Hepatocyte (in vitro differentiated cells): ENCODE measurements at places on chromosomes 1 and 21. TPM values are rescaled to one million over a fixed set of nuclear protein-coding genes. Genes with fewer than 3 reads are reported as not detected.

DNA sequence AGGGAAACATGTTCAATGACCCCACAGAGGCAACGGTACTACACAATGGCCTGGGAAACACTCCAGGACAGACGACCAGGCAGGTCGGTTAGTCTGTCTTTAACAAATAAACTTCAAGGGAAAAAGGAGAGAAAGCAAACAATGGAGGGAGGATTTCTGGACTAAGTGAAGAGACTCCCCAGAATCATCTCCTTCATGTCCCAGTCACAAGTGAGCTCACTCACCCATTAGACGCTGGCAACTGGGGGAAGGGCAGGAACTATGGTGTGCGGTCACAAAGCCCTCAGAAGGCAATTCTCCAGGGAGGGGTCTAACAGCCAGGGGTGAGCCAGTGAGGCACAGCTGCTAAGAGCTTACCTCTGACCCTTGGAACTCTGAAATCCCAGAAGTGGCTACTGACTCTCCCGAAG is 55.7 kb upstream of the NADK start:
- DNase-seq, result no peak

GRCh38 chr1:113657126-113657525 is 102.2 kb downstream of the PHTF1 start:
- DNase-seq, result no peak

Gene CAMK1G
- 0.85 and 1.2 TPM in 2 replicates for polyA plus RNA-seq

GRCh38 chr1:22799971-22800370 is 89.3 kb downstream of the EPHB2 start:
- DNase-seq, result no peak

DNA sequence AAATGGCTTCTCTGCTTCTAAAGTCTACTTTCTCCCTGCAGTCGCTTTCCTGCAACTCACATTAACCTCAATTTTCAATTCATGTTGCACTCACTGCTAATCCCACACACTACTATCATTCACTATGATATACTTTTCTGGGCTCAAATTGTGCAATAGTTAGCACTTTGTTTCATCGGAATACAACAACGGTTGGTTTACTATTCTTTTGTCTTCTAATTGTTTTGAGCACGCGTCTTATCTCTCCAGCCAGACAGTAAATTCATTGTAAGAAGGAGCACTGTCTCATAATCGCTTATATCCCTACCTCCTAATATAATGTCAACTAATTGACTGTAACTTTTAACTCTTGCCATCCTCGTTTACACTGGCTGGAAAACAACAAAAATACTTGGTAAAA is 3.9 kb upstream of the PALMD start:
- no peak for DNase-seq

DNA sequence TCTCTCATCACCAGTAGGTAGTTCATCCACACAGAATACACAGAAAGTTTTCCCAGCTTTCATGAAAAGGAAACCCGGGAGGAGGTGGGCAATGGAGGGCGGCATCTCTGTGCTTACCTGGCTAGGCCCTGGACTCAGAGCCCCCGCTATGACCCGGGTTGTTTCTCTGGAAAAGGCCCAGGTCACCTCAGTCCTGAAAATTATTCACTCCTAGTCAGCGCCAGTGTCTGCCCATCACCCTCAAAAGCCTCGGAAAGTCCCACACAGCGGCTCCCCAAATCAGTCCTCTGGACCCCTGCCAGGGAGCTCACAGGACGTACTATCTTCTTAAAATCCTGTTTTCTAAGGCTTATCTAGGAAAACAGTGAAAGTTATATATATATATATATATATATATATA is 51.2 kb downstream of the TCP10L start:
- DNase-seq, result no peak

DNA sequence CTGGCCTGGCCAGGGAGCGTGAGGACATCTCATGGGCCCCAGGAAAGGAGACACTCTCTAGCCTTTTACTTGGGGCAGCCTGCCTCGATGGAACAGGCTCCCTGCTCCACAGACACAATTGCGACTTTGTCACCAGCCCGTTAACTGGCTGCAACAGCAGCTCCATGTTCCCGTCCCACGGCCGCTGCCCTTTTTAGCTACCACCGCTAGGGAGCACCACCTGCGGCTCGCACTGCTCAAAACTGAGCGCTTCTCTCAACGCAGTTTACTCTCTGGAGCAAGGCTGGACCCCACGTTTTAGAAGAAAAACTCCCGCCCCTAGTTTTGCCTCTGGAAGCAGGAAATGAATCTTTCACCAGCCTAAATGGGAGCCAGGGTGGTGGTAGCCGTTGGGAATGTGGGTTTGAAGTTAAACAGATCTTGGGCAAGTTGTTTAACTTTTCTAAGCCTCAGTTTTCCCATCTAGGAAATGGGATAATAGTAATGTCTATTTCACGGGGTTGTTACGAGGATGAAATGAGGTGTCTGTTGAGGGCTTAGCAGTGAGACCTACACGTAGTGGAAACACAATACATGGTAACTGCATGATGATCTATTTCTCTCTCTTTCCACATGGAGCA is 3.5 kb upstream of the LRRC38 start:
- peak; percentile 49 for DNase-seq

Gene SPATA45
- polyA plus RNA-seq, result 0.44 and 0.57 TPM in 2 replicates

DNA sequence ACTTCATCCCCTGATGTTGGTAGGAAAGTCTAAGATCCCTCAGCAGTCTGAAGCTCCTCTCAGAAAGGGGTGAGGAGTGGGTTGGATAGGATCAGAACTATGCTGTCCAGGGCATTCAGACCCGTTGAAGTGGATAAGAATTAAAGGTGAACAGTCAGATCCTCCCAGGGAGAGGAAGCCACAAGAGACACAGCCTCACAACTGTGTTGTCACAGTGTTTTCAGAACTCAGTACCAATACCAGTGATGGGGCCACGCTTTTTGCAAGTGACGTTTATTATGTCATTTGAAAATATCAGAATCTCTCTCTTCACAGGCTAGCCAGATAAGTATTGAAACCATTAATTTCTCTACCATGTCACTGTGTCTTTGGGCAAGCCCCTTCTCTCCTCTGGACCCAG is 15.4 kb upstream of the EPS15 start:
- DNase-seq, result no peak

GRCh38 chr21:37367703-37368540 is 1.3 kb downstream of the DYRK1A start:
- peak; percentile 40 for DNase-seq

Gene LRRC42
- 58.2 and 62.7 TPM in 2 replicates for polyA plus RNA-seq

- no peak for DNase-seq
Observed at GRCh38 chr1:31013187-31013864, 52.2 kb downstream of the PUM1 start.

Gene FAM110D
- 0.40 and 0.44 TPM in 2 replicates for polyA plus RNA-seq

DNA sequence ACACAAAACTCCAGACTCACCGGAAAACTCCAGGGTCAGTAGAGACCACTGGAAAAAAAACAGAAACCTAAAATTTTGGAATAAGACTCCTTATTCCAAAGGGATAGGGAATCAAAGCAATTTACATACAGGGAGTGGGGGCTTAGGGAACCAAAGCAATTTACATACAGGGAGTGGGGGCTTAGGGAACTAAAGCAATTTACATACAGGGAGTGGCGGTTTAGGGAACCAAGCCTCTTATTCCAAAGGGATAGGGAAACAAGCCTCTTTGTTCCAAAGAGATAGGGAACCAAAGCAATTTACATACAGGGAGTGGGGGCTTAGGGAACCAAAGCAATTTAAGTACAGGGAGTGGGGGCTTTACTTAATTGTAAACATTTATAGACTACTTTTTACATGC is 28.4 kb upstream of the TTLL7 start:
- DNase-seq, result no peak

Gene CDCA8
- polyA plus RNA-seq, result 5.4 and 5.7 TPM in 2 replicates

GRCh38 chr21:42193131-42193671 is 25.7 kb upstream of the ABCG1 start:
- no peak for DNase-seq

DNA sequence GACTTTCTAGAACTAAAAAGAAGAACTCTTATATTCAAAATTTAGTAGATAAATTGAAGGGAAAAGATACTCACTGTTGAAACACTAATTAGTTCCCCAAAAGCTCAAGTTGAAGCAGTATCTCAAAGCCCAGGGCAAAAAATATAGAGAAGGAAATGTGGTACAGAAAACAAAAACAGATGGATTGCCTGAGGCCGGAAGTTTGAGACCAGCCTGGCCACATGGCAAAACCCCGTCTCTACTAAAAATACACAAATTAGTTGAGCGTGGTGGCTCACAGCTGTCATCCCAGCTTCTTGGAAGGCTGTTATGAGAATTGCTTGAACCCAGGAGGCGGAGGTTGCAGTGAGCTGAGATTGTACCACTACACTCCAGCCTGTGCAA is 36.0 kb downstream of the FAM177B start:
- no peak for DNase-seq

DNA sequence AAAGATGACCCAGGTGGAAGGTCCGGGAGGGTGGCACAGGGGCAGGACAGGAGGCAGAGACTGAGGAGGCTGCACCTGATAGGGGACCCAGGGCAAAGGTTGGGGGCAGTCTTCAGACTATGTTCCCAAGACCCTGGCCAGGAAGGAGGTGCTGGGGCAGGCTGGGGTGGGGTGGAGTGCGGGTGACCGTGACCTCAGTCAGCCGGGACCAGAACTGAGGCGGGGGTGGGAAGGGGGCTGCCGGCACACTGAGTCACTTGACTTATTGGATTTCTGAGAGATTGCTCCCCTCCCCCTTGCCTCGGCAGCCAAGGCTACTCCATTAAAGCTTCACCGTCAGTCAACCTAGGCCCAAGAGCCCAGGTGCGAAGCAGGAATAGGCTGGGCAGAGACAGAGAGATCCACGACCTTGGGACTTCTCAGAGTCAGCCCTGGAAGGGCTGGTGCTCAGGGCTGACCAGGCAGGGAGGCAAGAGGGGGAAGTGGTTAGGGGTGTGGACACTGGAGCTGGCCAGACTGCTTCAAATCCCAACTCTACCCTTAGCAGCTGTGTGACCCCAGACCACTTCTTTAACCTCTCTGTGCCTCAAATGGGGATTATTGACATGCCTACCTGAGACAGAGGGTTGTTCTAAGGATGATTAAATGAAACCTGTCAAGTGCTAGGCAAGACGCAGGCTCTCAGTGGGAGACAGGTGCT is 47.9 kb upstream of the LAPTM5 start:
- DNase-seq, result no peak

- DNase-seq, result no peak
Observed at GRCh38 chr1:10862743-10863335, 66.4 kb upstream of the CASZ1 start.

Gene CD5L
- polyA plus RNA-seq, result not detected in 2 replicates

DNA sequence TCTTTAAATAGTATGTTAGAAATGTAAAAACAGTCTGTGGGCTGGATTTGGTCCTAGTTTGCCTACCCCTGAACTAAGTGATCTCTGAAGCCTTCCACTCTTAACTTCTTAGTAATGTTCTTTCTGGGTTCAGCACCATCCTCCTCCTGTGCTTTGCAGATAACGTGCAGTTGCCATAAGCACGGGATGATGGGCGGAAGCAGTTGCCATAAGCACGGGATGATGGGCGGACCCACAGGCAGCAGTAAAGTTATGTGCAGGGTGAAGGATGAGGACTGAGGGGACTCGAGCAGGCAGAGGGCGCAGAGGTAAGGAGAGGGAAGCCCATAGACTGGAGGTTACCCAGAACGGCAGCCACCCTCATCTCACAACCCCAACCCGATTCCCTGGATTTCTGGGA is 25.6 kb downstream of the GPA33 start:
- no peak for DNase-seq

DNA sequence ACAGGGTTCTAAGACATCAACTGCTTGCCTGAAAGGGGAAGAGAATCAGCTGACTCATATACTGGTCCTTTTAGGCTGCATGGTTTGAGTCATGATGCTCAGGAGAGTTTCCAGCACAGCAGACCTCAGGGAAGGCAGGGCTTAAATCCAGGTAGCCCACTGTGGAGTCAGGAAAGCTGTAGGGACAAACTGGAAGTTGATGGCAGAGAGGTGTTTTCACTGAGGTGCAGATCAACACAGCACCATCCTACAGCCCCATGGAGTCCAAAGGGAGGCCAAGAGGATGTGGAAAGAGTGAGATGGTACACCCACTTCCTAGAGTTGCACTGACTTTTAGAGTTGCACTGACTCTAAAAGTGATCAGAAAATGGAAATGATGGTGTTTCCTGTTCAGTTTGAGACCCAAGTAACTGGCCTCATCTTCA is 252.4 kb upstream of the DUSP10 start:
- no peak for DNase-seq

DNA sequence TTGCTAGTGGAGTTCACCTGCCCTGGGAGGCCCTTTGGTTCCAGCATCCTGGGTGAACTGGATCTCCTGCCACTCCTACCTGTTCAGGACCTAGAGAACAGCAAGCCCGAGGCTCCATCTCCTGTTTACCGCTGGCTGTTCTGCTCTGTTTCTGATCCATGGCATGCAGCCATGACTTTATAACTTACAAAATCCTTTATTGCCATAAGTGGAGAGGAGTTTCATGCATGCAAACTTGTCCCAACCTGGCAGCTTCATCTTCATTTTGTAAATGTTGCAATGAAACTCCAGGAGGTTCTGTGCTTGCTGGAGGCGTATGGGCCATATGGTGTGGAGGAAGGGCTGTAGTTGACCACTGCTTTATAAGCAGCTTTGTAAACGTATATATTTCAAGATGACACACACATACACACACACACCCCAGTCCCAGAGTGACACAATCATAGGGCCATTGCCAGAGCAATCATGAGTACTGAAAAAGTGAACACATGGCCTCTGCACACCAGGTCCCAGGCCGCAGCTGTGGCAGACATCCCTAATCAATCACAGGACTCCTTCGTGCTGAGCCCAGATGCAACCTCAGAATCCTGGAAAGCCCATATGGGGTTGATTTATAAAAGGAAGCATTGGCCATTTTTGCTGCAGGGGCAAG is 69.0 kb downstream of the UBIAD1 start:
- DNase-seq, result no peak

Gene SH2D1B
- polyA plus RNA-seq, result not detected in 2 replicates

Gene ST6GALNAC5
- 1.6 and 3.7 TPM in 2 replicates for polyA plus RNA-seq

DNA sequence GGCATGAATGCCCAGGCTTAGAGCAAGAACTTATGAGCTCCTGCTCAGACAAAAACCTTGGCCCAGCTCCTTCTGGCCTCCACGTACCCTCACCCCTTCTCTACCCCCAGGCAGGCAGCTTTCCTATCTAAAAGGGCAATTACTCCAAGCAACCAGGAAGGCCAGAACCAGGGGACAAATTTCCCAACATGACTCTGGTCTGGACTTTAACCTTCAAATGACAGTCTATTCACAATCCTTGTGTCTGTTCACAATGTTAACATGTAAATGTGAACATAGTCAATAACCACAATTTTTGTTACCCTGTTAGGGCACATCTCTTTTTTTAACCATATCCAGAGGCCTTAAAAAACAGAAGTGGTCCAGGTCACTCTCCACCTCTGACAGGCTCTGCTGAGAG is 64.4 kb upstream of the LAPTM5 start:
- peak; percentile 50 for DNase-seq

DNA sequence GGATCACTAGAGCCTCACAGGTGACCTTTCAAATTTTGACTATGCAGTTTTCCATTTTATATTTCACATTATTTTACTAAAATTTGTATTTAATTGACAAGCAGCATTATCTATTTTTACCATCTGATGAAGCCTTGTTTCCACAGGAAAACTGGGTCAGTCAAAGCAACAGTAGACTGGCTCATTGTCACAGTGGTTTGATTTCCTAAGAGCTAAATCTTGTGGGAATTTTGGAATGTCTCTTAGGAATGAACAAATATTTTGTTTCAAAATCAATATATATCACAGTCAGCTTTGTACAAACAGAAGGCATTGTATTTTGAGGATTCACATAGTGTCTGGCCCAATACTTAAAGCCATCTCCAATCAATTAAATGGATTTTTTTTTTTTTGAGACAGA is 152.6 kb upstream of the RNPC3 start:
- DNase-seq, result no peak

Gene FMO4
- 10.3 and 12.6 TPM in 2 replicates for polyA plus RNA-seq
